Neural crest cell (in vitro differentiated cells): ENCODE measurements at places on chromosomes 4 and X. TPM values are rescaled to one million over a fixed set of nuclear protein-coding genes. Genes with fewer than 3 reads are reported as not detected.

Gene RS1
- not detected in 2 replicates for total RNA-seq

Gene EPGN
- 0.63 TPM in 1 of 2 replicates, not detected in the other for total RNA-seq

Gene PHEX
- 0.47 and 0.57 TPM in 2 replicates for total RNA-seq

Gene SLC16A2
- 17.8 and 19.8 TPM in 2 replicates for total RNA-seq

Gene SSX1
- not detected in 2 replicates for total RNA-seq

Gene DCAF12L1
- total RNA-seq, result 0.61 and 0.89 TPM in 2 replicates

DNA sequence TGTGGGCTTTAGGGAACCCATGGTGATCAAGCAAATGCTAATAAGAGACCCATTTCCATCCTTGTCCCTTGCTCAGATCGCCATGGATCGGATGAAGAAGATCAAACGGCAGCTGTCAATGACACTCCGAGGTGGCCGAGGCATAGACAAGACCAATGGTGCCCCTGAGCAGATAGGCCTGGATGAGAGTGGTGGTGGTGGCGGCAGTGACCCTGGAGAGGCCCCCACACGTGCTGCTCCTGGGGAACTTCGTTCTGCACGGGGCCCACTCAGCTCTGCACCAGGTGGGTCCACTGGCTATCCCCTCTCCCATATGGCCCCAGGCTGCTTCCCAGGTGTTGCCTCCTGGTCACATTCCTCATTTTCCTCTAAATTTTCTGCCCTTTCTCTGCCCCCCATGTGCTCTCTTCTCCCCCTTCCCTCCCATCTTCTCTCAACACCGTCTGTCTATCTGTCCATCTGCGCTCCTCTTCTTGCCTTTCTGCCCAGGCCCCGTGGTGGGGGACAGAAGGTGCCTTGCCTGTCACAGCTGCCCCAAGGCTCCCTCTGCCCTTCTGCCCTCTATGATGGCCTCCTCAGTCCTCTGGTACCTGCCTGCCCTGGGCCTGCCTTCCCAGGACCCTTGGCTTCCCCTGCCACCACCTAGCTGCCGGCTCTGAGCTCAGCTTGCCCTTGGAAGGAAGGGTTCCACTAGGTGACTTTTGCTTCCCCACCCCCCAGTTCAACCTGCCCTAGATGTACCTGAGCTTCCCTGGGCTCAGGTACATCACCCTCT, 5.2 kb downstream of the CDK16 start:
- DNase-seq, result no peak

- no peak for DNase-seq
Measured at GRCh38 chr4:100889898-100890297, 372.1 kb upstream of the EMCN start.

DNA sequence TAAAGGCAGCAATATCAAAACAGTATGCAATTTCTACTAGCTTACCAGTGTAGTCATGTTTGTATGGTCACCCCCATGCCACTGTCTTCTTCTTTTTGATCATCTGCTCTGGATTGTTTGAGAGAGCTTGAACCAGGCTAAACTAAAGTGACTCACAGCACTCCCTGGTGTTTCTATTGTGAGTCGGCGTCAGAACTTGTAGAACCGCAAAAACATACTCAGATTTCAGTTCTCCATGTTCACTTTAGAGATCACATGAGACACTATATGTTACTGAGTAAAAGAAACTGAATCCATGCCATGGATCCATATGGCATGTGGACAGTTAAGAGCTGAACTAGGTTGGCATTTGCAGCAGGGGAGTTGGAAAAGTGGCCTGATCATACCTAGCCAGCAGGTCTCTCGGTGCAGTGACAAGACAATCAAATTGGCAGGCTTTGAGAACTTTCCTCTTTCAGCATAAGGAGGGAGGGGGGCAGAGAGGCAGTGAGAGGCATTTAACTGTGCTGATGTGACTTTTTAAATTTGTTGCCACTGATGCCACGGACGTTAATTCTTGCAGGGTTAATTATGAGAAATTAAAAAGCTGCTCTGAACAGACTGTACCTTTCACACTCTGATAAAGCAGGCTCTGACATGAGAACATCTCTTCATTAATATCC, 88.4 kb downstream of the AFF2 start:
- DNase-seq, result no peak

DNA sequence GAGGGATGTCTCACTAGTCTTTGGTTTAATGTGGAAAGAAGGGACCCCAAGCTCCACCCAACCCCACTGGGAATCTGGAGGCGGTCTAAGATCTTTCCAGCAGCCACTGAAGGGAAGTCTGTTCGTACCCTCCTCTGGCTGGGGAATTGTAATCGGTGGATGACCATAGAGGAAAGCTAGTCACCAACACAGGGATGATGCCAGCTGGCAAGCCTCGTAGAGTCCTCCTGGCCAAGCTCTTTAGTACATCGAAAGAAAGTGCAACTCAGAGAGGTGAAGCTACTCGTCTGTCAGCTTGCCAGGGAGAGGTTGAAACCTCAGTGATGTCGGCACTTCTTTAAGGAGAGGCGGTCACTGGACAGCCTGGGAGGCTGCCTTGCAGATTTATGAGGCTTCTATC, 58.7 kb downstream of the MAMLD1 start:
- no peak for DNase-seq

DNA sequence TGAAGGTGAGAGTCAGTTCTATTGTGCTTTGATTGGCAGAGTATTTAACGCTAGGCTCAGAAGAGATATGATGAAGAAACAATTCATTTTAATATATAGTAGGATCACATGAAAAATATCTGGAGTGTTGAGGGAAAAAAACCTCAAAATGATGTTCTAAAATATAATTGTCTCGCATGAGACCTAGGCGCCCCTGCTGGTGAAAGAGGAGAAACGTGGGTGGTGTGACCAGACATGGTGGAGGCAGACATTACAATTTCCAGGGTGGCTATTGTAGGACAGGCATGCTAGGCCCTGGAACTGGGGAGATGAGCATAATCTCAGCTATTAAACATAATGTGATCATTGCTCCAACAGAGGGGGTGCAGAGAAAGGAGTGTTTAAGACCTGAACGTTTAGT, 210.0 kb downstream of the HS3ST1 start:
- DNase-seq, result no peak

DNA sequence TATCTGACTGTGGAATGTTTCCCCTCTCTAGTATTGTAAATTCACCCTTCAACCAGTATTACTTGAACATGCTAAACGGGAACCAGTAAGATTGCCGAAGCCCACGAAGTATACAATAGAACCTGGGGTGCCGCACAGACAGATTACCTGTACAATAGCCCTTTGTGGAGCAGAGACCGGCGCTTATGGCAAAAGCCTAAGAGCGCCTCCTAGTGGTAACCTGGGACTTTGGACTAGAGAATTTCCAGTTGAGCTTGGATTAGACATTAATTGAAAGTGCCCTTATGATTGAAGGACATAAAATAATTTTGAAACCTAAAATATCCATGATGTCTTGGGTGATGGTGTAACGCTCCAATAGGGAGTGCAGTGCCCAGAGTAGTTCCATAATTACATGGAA, 14.1 kb downstream of the ZNF157 start:
- DNase-seq, result peak; percentile 64

DNA sequence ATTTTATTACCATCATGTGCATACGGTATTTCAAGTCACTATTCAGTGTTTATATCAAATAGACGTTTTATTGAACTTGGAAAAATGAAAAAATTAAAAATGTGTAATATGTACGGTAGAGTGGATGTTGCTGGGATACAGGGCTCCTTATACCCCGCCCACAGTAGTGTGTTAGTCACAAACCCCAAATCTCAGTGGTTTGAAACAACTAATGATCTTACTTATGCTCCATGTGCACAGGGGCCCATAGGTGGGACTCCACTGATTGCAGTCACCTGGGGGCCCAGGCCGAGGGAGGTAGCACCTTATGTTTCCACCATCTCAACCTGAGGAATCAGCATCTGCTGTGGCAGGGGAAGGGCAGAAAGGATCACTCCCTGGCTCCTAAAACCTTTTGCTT, 18.1 kb downstream of the LSM6 start:
- no peak for DNase-seq

DNA sequence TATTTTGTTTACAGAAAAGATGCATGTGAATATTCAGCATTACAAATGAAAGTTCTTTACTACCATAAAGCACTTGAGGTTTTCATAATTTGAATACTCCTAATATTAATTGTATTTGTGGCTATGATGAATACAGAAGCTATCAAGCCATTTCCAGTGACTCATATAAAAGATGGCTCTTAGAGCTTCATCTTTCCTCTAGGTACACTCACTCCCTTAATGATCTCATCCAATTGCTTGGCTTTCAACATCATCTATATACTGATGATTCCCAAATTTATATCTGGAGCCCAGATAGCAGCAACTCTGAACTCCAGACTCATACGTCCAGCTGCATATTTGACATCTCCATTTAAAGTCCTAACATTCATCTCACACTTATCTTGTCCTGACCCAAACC, 183.4 kb upstream of the FAM241A start:
- DNase-seq, result no peak

DNA sequence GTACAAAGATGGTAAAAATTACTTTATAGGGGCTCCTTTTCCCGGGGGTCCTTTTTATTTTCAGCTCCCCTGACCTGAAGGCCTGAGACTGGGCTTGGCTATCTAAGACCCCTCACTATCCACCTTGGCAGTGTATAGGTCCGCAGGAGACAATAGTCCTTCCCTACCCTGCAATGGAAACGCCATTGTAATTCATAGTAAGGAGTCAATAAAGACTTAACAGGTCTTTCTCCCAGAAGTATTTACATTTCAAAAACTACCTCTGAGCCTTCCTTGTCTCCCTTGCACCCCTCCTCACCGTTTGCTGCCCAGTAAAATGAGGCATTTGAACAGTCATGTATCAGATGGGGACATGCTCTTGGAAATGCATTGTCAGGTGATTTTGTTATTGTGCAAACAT, 401.2 kb upstream of the CNKSR2 start:
- no peak for DNase-seq

DNA sequence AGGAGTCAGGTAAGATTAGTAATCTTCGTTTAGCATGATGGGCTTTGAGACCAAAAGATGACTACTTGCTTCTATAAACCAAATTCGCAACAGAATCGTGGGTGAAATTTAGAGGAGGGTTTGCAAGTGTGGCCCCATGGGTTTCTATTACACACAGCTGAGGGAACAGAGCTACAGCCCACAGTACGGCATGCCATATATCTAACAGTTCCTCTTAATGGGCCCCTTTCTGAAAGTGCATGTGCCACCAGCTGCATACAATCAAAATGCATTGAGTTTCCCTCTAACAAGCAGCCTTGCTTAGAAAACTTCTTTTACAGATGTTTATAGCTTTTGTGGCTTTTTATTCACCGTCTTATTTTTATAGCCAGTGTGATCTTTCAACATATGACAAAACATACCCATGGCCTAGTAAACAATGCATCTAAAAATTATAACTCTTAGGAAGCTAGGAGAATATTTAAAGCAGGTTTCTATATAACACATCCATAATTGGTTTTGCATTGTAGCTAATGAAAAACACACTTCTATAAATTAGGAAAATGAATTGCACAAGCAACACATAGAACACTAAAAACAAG, 202.1 kb downstream of the PRDM5 start:
- DNase-seq, result no peak

GRCh38 chr4:40515398-40516293, 114.0 kb downstream of the RBM47 start:
- DNase-seq, result no peak

DNA sequence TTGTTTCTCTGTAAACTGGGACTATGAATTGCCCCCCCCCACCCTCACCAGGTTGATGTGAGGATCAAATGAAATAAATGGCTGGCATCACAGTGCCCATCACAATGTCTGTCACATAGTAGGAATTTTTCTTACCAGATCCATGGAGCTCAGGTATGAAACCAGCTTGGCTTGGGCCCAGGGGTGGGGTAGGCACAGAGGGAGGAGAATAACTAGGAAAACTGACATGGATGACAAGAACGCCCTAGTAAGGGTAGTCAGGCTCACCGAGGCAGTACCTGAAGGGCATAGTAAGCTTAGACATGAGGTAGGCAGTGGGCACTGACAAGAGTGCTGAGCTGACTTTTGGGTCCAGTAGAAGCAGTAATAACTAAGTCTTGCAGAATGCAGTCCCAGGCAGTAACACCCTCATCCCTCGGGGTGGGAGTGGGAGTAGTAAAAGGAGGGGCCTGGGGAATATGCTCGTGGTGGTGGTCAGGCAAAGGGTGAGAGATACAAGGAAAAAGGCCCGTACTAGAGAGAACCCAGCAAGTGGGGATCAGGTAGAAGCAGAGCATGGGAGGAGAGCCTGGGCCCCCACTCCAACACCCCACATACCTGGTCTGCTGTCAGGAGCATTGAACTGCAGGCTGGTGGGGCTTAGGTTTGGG, 155.9 kb upstream of the PJA1 start:
- DNase-seq, result no peak
